ENCODE measurements at places on chromosomes 1 and 21. TPM values are rescaled to one million over a fixed set of nuclear protein-coding genes. Genes with fewer than 3 reads are reported as not detected.

- no peak for DNase-seq
These were observed 2.6 kb upstream of the HDAC1 start for GRCh38 chr1:32289256-32289655.

DNA sequence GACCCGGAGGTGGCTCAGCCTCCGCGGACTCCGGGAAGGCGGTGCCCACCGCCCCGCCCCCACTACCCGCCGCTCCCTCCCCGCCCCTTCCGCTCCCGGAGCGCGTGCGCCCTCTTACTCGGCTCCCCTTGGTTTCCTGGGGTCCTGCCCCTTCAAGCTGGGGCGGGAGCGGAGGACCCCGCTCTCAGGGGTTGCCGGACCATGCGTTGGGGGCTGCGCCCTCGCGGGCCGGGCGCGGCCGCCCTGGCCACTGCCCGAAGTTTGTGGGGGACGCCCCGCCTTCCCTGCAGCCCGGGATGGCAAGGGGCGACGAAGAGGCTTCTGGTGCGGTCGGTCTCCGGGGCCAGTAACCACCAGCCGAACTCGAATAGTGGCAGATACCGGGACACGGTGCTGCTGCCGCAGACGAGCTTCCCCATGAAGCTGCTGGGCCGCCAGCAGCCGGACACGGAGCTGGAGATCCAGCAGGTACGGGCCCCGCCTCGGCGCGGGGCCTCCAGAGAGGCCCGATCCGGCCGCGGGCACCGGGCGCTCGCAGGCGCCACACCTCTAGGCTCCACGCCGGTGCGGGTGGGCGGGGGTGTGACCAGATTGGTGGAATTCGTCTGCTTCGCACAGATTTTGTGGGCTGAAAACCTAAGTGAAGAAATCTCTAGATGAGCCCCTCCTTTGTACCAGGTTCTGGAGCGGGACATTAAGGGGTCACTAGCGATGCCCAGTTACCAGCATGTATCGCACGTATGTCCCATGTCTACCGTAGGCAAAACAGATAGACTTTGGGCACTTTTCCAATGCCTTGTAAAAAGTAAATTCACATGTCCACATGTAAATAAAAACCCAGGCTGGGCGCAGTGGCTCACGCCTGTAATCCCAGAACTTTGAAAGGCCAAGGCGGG is at the start of gene IARS2:
TSS of gene IARS2 (plus strand) at position 117 of the 896 bp plus-strand sequence. CDS start at position 202, 85 bp downstream.
- DNase-seq, result peak; percentile 71

GRCh38 chr21:45168522-45168921 is 94.1 kb downstream of the ADARB1 start:
- no peak for DNase-seq

GRCh38 chr1:228405200-228405978 is 1.2 kb downstream of the TRIM11 start:
- no peak for DNase-seq

DNA sequence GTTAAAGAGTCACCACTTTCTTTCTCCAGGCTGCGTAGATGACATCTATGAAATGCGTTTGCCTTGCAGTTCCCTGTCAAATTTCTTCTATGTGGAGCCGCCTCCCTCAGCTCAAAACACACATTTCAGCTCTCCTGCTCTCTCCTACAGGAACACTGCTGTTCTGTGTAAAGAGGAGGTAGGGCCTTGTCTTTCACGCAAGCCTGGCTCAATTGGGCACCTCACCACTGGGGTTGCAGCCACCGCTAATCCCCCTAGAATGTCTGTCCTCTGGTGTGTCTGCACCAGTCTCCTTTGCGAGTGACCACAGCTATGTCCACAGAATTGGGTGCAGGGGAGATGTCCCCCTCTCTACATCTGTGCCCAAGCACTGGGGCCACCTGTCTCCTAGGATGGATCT is 31.8 kb upstream of the CFHR4 start:
- no peak for DNase-seq

The PLEKHM2 gene
- polyA plus RNA-seq, result 4.0 TPM

DNA sequence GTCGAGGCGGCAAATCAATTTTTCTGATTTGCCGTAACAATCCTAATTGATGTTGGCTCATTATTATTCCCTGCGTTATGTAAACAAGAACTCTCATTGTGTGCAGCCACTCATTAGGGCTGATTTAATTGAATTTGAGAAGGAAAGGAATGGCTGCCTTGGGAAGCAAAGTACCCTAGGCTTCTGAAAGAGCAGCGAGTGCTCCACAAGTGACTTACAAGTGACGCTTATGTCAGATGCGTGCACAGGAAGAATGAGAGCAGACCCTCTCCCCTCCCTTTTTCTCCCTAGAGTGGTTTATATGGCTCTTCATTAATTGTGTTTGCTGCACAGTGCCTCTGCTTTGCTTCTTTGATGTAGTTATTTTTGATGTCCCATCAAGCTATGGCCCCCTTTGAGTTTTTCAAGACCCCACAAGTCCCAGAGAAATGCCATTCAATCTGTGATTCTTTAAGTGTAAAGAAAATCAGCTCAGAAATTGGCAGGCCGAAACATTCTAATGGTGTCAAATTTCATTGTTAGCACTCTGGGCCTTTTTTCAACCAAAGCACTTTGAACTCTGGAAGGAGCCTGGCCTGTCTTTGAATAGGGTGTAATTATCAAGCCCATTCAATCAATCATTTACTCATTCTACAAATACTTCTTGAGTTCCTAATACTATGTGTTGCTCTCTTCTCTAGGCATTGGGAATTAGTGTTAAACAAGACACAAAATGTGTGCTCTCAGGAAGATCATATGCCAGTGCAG is 86.8 kb upstream of the VAV3 start:
- DNase-seq, result no peak

DNA sequence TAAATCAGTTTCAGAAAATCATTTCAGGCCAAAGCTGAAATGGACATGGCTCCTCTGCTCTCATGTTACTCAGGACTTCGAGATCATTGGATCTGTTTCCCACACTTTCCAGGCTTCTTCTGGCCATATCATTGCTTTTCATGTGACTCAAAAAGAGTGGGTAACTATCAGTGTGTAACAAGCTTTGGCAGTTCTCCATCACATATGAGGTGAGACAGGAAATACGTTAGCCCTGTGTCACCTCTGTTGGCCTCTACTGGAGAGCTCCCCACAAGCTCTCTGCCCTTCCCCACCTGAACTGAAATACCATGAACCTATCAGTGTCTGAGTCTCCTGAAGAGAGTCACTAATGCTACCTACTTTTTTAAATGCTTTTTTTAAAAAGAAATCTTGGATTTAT is 128.2 kb downstream of the LBR start:
- DNase-seq, result no peak

GRCh38 chr1:113835686-113836290 is 23.5 kb upstream of the RSBN1 start:
- DNase-seq, result peak; percentile 34

DNA sequence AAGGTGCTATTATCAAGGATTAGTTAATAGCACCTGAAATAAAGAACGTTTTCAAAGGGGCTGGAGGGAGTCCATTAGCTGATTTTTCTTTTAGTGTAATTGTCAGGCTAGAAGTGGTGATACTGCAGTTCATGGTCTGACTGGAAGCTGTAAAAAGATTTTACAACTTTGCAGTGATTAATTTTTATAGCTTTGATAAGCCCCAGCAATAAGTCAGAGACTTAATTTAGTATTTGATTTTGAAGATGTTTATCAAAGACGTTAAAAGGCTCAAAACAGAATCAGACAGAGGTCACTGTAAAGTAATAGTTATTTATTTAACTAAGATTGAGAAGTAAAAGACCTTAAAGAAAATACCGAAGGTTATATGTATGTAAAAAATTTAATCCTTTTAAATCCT is 165.5 kb upstream of the FMN2 start:
- no peak for DNase-seq

DNA sequence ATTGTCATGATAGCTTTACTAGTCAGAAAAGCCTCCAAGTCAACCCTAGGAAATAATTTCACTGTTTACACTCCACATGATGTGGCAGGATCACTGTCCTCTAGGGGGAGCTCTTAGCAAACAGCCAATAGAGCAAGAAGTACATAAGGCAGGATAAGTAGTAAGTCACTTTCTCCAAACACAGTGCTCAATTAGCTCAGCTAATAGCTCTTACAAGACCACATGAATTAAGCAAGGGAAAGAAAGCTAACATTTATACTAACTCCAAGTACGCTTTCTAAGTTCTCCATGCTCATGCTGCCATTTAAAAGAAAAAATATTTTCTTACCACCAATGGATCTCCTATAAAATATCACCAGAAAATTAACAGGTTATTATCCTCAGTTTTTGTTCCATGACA is 66.9 kb upstream of the LRIF1 start:
- peak; percentile 55 for DNase-seq

The NBPF6 gene
- not detected for polyA plus RNA-seq

DNA sequence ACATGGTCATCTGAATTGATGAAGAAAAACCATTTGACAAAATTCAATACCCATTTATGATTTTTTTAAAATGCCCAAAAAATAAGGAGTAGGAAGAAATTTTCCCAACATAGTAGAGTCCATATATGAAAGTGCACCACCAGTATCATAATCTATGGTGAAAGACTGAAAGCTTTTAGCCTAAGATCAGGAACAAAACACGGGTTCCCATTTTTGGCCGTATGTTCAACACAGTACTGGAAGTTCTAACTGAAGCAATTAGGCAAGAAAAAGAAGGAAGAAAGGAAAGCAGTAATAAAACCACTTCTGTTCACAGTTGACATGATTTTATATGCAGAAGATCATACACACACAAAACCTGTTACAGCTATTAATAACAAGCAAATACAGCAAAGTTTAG is 227.8 kb upstream of the RAB4A start:
- DNase-seq, result peak; percentile 62

The LDLRAD2 gene
- not detected for polyA plus RNA-seq

The H3-3A gene
- 828 TPM for polyA plus RNA-seq

- DNase-seq, result peak; percentile 47
These were observed 85.4 kb upstream of the OLIG2 start for GRCh38 chr21:32940079-32941014.

- DNase-seq, result no peak
These were observed 30.1 kb downstream of the SMYD2 start for GRCh38 chr1:214310777-214311690.

GRCh38 chr1:21379571-21379970 is 60.4 kb upstream of the NBPF3 start:
- DNase-seq, result no peak

GRCh38 chr1:229410692-229411433 is 23.0 kb downstream of the ACTA1 start:
- peak; percentile 20 for DNase-seq

- DNase-seq, result no peak
These were observed 253.3 kb downstream of the PLPP3 start for GRCh38 chr1:56326056-56326455.

- no peak for DNase-seq
These were observed 3.8 kb downstream of the BCL9 start for GRCh38 chr1:147545133-147545532.

- DNase-seq, result no peak
These were observed 3.4 kb upstream of the CDCP2 start for GRCh38 chr1:54156201-54156600.

GRCh38 chr1:225996946-225997545 is 2.1 kb downstream of the SDE2 start:
- no peak for DNase-seq

GRCh38 chr1:66747501-66747900 is 4.8 kb upstream of the DYNLT5 start:
- no peak for DNase-seq

The OLIG2 gene
- polyA plus RNA-seq, result not detected

DNA sequence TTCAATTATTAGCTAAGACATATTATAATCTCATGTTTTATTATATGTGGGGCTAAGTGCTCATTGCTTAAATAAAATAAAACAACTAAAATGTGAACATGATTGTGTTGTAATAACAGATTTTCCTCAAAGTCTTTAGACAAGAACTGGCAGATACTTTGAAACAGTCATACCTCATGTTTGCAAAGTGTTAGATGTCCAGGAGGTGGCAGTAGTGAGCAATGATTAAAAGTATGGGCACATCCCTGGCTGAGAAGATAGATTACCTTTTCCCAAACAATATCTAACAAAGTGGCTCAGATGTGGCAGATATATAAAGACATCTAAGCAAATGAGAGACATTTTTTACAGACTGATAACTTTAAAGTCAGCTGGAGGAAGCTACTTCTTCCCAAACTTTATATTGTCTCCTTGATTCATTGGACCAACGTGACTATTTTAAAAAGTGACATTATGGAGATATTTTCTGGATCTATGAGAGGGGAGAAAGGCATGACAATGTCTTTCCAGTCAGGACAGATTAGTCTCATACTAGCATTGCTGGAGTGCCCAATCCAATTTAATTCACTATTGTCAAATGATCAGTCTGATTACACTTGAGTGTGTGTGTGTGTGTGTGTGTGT is 269.8 kb downstream of the S1PR1 start:
- peak; percentile 1 for DNase-seq
